Hematopoietic multipotent progenitor cell treated with erythropoietin and hydrocortisone succinate and interleukin-3 and kit ligand, for 8 days (in vitro differentiated cells): ENCODE measurements at places on chromosomes 4 and X.

- no peak for DNase-seq
Observed at GRCh38 chr4:40984051-40984450, 230.3 kb downstream of the APBB2 start.

GRCh38 chr4:183181081-183181480, 82.0 kb downstream of the WWC2 start:
- no peak for DNase-seq

GRCh38 chr4:153113838-153114105, 90.5 kb upstream of the TRIM2 start:
- no peak for DNase-seq

- no peak for DNase-seq
Observed at GRCh38 chr4:32022071-32022470, 1301.9 kb downstream of the PCDH7 start.

GRCh38 chr4:139214039-139214534, 37.1 kb upstream of the ELF2 start:
- peak; percentile 16 for DNase-seq

DNA sequence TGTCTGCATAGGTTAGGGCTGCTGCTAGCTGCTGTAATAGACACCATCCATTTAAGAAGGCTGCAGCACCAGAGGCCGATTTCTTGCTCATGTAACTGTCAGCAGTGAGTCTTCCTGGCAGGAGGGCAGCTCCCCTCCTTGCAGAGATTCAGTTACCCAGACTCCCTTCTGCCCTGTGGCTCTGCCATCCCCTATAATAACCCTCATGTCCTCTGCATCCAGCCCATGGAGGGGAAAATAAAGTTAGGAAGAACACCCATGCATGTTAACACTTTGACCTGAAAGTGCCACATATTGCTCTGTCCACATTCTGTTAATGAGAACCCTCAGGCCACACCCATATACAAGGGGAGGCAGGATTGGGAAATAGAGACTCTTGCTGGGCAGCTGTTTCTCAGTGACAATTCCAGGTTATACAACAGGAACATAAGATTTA, 5.4 kb downstream of the STBD1 start:
- DNase-seq = no peak

DNA sequence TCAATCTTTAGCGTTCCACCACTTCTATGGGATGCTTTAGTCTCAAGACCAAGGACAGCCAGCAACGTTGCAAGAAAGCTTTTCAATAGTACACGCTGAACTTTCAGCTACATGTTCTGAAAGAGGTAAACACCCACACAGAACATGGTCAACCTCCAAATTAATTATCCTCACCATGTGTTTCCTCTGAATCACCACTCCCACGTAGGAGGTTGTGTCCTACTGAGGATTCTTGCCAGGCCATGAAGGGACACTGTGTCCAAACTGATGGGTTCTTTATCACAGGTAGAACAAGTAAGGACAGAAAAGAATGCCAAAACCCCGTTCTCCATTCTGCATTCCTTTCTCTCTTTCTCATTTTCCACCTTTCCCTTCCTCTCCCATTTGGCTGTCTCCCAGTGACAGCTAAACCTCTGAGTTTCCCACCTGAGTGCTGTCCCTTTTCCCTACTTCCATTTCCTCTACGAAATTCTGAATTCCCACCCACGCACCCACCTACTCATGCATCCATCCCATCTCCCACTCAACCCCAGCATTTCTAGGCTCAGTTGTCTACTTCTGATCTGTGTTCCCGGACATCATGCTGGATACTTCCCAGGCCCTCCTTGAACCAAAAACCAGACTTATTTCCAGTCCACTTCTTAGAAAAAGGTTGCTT, 29.0 kb upstream of the GPM6B start:
- no peak for DNase-seq

DNA sequence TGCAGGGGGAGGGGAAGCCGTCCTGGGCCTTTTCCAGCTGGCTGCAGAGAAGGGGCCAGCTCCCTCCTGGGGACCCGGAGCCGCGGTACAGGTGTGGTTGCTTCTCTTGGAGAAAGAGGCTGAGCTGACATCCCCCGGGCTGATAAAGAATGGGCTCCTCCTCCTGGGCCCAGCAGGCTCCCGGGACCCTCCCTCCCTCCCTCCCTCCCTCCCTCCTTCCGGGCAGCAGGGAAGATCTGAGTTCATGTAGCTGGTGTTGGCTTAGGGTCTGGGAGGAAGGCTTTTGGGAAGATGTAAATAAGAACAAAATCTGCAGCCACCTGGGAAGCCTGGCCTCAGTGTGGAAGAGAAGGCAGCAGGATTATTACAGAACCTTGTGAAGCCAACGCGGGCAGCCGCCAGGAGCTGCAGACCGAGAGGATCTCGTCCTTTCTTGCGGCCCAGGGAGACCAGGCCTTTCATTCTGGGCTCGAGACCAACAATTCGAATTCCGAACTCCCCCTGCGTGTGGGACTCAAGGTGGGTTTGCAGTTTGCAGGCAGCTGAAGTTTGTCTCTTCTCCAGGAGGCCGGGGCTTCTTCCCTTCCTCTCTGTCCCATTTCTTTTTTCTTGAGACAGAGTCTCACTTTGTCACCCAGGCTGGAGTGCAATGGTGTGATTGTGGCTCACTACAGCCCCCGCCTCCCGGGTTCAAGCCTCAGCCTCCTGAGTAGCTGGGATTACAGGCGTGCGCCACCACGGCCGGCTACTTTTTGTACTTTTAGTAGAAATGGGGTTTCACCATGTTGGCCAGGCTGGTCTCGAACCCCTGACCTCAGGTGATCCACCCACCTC, at the start of gene PLCXD1:
Gene PLCXD1, plus strand, starts transcription at position 216 of the 834 bp plus-strand sequence. CDS start 2,807 bp downstream, outside the sequence.
- peak; percentile 75 for DNase-seq

- peak; percentile 23 for DNase-seq
Observed at GRCh38 chrX:12894074-12895030, 12.1 kb upstream of the TLR8 start.

GRCh38 chr4:175622887-175623286, 189.2 kb downstream of the GPM6A start:
- no peak for DNase-seq

- no peak for DNase-seq
Observed at GRCh38 chr4:37023504-37023903, 221.0 kb upstream of the NWD2 start.

DNA sequence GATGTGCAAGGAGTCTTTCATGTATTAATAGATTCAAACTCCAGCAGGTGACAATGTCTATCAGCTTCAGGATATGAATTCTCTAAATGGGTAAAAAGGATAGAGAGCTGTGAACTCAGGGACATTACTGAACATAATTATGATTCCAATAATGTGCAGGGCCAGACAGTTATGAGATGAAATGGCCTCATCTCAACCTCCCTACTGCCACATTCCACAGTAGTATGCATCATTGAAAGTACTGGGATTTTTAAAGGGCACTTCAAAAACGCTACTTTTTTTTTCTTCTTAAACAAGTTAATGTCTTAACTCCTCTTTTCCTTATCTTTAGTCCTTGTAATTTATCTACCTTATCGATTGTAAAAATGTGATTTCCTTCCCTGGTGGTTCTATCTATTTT, 202.0 kb downstream of the APBB2 start:
- no peak for DNase-seq

- no peak for DNase-seq
Observed at GRCh38 chr4:4913147-4913561, 53.7 kb downstream of the MSX1 start.

DNA sequence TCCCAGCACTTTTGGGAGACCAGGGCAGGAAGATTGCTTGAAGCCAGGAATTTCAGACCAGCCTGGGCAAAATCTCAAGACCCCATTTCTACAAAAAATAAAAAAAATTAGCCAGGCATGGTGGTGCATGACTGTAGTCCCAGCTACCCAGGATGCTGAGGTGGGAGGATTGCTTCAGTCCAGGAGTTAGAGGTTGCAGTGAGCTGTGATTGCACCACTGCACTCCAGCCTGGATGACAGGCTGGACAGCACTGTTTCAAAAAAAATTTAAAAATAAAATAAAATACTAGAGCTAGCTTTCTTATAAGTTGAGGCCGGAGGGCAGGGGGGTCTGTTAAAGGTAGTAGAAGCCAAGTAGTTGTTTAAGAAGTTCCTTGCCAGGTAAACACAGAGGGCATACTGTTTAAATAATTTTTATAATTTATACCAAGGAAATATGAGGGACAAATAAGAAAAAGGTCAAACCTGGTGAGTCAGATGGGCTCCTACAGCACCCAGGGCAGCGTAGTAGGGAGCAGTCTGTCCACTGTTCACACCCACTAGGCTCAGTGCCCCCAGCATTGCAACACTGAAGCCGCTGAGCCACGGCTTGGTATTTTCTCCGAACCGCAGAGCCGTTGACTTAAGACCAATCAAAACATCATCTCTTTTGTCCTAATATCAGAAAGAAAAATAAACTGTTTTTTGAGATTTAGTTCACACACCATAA, 17.3 kb downstream of the COQ2 start:
- DNase-seq = no peak

GRCh38 chr4:162912482-162912881, 254.2 kb downstream of the NAF1 start:
- no peak for DNase-seq

GRCh38 chrX:69028006-69028760, 137.1 kb downstream of the PJA1 start:
- no peak for DNase-seq

- no peak for DNase-seq
Observed at GRCh38 chr4:119774840-119775239, 146.2 kb upstream of the PDE5A start.

DNA sequence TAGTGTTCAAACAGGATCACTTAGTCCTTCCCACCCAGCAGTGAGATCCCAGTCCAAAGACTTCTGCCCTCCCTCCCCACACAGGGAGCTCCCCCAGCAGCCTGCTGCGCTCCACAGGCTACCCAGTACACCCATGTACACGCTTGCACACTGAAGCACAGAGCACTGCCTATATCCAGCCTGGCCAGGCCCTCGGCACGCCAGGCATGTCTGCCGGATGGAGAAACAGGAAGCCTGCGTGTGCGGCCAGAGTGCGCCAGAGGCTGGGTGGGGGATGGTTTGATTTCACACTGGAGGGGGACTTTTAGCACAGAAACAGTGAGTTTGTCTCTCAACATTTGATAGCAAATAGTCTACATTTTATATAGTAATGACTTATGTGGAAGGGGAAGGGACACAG, 833.5 kb upstream of the IGFBP7 start:
- no peak for DNase-seq

- DNase-seq = no peak
Observed at GRCh38 chrX:6203462-6204215, 25.0 kb downstream of the NLGN4X start.

- DNase-seq = no peak
Observed at GRCh38 chr4:48985976-48986653, at the start of gene CWH43. CWH43 (plus strand) TSS chr4:48986275; CDS start chr4:48986430, 155 bp downstream.

- DNase-seq = no peak
Observed at GRCh38 chr4:165909947-165910346, 36.9 kb downstream of the TLL1 start.

- DNase-seq = peak; percentile 18
Observed at GRCh38 chrX:130393451-130394074, 8.1 kb upstream of the GPR119 start.

DNA sequence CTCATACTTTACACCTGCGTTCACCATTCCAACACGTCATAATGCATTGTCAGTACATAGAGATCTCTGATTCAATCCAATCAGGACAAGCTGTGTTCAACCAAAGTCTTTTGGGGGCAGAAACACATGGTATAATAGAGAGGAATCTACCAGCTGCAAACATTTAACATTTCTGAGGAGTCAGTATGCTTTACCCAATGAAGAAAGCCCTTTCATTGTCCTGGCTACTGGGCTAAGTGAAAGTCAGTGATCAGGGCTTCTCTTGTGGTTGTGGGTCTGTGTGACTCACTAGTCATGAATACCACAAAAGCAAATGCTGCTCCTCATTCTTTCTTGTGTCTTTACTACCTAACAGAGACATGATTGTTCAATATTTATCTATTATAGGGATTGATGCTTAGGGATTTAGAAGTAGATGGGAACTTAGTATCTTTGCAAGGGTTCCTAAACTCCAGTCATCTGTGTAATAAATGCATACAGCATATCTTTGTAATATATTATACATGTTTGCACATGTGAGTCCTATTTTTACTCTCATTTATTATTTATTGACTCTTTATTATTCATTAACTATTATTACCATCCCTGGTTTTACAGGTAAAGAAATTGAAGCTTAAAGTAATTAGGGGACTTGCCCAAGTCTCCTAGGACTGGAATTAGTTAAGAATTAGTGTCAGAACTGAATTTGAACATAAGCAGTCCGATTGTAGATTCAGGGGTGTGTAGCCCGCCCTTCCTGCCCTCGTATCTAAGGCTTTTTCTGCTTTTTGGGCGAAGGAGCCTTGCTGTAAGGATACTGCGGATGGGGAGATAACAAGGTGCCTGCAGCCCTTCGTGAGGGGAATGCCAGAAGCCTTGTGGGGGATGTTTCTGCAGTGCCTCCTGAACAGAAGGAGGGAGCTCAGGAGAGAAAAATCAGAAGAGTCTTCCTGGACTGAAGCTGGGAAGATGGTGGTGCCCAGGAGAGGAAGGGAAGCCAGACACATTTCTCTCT, 353.1 kb upstream of the BOD1L1 start:
- peak; percentile 90 for DNase-seq

DNA sequence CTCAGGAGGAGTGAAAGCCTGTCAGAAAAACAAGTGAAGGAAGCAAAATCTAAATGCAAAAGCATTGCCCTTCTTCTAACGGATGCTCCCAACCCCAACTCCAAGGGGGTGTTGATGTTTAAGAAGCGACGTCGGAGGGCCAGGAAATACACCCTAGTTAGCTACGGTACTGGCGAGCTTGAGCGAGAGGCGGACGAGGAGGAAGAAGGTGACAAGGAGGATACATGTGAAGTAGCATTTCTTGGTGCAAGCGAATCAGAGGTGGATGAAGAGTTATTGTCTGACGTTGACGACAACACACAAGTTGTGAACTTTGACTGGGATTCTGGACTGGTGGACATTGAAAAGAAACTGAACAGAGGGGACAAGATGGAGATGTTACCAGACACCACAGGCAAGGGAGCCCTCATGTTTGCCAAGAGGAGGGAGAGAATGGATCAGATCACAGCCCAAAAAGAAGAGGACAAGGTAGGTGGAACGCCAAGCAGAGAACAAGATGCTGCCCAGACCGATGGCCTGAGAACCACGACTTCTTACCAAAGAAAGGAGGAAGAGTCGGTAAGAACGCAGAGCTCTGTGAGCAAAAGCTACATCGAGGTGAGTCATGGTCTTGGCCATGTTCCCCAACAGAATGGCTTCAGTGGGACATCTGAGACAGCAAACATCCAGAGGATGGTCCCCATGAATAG, 105.6 kb upstream of the MYOZ2 start:
- no peak for DNase-seq

DNA sequence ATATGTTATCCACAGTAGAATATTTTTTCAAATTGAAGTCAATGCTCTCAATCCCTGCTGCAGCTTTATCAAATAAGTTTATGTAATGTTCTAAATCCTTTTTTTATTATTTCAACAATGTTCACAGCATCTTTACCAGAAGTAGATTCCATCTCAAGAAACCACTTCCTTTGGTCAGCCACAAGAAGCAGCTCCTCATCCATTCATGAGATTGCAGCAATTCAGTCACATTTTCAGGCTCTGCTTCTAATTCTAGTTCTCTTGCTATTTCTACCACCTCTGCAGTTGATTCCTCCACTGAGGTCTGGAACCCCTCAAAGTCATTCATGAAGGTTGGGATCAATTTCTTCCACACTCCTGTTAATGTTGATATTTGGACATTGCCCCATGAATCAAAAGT, 2301.3 kb upstream of the TENM3 start:
- DNase-seq = no peak
